ENCODE measurements at places on chromosomes 2 and 18.

- no peak for DNase-seq
Measured at GRCh38 chr2:215967590-215968378, 45.6 kb downstream of the MREG start.

- no peak for DNase-seq
Measured at GRCh38 chr2:150260636-150261035, 226.8 kb downstream of the RND3 start.

DNA sequence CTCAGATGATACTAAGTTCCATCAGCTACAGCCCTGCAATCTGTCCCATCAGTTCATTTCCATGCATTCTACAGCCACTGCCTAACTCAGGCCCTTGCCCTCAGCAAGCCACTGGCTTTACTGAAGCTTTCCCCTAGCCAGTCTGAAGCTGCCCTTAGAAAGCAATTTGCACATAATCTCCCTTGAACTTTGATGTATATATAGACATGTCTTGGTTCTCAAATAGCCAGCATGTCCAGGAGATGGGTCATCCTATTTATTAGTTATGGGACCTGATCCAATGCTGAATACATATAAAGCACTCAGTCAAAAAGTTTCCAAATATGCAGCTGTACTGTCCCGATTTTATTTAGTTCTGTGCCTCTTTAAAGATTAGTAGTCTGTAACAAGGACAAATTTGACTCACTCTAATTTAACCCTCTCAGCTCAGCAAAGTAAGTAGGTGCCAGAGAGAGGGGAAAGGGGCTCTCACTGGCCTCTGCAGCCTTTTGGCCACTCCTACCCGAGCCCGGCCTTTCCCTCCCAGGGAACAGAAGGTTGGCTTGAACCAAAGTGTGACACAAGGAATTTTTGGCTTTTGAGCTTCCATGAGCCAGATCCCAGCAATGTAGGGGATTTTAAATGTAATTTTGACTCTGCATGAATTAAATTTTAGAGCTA lies 70.7 kb downstream of the CCDC93 start:
- DNase-seq: no peak

DNA sequence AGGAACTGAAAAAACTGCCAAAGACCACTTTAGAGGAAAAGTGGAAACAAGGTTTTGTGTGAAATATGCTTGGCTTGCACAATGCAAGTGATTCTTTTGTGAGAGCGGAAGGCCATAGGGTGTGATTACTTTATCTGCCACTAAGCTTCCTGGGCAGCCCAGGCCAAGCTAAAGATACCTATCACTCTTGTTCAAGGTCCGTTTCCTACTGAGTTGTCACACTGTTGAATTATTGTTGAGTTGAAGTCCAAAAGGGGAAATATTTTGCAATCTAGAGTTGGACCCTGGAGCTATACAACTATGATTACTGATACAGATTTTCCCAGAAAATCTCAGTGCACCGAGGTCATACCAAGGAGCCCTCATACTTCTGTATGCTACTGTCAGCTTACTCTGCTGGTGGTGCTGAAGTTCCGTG lies 72.7 kb upstream of the CTAGE1 start:
- DNase-seq: no peak

- no peak for DNase-seq
Measured at GRCh38 chr2:71950256-71951082, 197.2 kb downstream of the CYP26B1 start.

Data from NCI-H2029 treated with DMSO at 0.1 percent for 48 hours (cell line).